Stimulated activated CD4-positive, alpha-beta T cell treated with anti-CD3 and anti-CD28 coated beads, Interleukin-1b, Interleukin-23, amount 100 ng/mL, for 1 hour (primary cell): ENCODE measurements at places on chromosomes 7 and 10.
A peak's percentile ranks its signal among the peaks of the same experiment; 100 is the strongest.

DNA sequence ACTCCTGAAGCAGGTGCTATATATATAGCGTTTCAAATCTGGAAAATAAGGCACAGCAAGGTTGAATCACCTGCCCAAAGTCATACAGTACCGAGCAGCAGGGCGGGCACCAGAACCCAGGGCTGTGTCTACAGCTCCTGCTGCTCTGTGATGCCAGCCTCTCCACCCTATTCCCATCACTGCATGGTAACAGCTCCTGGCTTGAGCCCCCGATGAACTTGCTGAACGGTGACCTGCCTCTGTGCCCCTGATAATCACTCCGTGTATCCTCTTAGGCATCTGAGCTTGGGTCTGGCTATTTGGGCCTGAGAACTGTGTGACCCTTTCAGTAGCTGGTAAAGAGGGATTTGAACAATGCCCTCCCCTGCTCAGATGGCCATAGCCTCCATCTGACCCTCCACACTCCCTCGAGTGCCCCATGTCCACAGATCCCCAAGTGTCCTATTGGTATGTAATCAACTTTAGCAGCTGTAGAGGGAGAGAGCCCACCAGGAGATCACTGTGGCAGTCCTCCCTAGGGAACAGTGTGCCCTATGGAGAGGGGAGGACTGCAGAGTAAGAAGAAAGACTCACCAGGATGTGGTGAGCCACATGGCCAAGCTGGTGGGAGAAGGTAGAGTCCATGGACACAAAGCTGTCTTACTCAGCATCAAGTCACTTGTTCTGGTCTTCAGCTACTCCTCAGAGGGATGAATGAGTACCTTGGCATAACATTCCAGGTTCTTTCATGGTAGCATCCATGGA lies 1.1 kb upstream of the ARHGAP22 start:
- DNase-seq, result no peak

DNA sequence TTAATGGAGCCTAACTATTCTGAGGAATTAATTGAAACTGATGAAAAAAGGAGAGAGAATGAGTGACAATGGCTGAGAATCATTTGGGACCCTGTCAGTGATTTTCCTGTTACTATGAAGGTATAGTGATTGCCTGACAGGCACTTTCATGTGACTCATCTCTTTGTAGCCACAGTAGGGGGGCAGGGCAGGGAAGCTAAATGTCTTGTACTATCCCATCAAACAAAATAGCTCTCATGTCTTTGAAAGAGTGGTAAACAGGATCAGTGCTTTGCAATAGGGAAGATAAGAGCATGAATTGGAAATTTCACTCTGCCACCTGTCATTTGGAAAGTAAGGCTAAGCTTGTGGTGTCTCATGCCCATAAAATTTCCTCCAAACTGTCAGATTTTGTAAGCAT lies 94.5 kb upstream of the GSDME start:
- DNase-seq, result no peak

DNA sequence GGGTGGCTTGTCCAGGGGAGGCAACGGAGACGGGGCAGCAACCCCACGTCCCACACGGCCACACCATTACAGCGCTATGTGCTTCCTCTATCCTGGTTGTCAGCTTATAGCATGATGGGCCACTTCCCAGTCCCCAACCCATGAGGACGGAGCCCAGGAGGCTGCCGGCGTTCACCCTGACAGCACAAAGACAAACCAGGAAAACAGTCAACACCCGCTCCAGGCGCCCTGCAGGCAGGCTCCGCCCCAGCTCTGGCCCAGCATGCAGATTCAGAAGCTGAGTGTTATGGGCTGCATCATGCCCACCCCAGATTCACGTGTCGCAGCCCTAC lies 14.8 kb downstream of the WDR86 start:
- no peak for DNase-seq

- no peak for DNase-seq
These were observed 168.3 kb upstream of the PPP1R3A start for GRCh38 chr7:114086914-114087652.

DNA sequence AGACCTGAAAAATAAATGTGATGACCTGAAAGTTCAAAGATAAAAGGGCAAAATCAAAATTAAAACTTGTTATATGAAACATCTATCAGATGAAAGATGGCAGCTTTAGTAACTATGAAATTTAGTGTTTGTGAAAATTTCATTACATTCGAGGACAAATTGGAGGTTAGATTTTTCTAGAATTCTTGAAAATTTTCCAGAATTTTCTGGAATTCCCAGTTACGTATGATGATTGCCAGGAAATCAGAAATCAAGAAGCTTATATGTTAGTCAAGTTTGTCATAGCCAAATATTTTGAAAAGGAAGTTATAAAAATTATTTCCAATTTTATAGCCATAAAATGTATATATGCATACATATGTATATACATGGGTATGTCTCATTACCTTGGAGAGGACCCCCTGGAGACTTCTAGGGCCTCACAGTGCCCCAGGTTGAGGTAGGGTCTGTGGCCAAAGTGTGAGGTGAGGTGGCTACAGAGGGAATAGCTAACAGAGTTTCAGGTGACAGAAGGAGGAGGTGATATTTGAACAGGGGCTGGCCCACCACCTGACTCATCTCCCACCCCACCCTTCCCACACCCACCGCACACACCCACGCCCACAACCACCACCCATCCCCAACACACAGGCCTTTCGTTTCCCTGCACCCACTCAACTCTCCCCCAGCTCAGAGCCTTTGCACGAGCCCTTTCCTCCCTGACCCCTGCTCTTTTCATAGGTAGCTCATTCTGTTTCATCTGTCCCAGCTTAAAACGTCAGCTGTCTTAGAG lies 21.5 kb downstream of the C10orf105 start:
- DNase-seq, result no peak

DNA sequence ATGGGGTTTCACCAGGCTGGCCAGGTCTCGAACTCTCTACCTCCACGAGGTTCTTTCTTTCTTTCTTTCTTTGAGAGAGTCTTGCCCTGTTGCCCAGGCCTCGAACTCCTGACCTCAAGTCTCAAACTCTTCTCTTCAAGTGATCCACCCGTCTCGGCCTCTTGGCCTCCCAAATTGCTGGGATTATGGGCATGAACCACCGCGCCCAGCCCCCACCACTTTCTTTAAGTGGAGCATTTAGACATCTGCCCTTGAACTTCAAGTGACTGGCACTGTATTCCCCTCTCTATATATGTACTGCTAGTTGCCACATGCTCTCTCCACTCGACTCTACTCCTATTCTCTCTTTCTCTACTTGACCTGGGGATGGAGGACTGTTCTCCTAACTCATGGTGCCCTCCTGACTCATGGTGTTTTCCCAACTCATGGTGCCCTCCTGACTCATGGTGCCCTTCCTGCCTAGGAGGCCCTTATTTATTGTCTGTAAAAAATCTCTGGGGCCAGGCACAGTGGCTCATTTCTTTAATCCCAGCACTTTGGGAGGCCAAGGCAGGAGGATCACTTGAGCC lies 19.3 kb upstream of the ACHE start:
- DNase-seq, result no peak

GRCh38 chr7:111115966-111116365 lies 25.0 kb downstream of the LRRN3 start:
- DNase-seq, result no peak

DNA sequence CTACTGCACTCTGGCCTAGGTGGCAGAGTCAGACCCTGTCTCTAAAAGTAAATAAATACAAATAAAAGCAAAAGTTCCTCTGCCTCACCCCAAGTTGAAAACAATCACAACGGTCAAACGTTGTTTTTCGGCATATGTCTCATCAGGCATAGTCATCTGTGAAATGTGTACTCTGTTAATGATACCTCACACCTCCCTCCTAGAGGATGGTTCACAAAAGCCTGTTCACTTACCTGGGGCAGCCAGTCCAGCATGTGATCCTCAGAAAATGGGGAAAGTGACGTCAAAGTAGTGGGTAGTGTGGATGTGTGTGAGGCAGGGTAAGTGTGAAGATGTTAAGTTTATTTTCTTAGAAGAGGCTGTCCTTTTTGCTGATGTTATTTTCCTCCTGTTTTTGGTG lies 254.0 kb upstream of the LRGUK start:
- DNase-seq, result no peak

- no peak for DNase-seq
These were observed 196.0 kb downstream of the ELAPOR2 start for GRCh38 chr7:86863452-86863851.

- DNase-seq, result no peak
These were observed 184.4 kb upstream of the KLF14 start for GRCh38 chr7:130918129-130919052.

GRCh38 chr7:47515305-47515834 lies 66.5 kb downstream of the TNS3 start:
- DNase-seq, result no peak

DNA sequence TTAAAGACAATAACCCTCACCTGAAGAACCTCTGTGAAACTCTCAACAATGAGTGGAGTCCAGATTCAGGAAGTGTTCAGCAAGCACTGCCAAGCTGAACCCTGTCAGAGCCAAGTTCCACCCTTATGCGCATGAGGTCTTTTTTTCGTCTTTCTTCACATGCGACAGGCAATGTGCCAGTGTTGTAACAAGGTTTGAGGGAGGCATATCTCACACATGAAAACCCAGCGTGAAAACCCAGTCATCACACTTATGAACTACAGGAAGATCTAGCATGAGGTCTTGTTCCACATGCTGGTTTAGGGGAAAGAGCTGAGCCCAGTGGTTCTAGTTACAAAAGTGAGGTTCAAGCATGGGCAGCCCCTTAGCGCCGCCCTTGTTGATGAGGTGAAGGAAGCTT lies 49.7 kb downstream of the RABGEF1 start:
- DNase-seq, result no peak

- no peak for DNase-seq
These were observed 2.7 kb downstream of the HOXA11 start for GRCh38 chr7:27182285-27182841.

GRCh38 chr7:110977127-110977737 lies 113.7 kb upstream of the LRRN3 start:
- DNase-seq, result no peak

- DNase-seq, result no peak
These were observed 40.0 kb downstream of the CUX1 start for GRCh38 chr7:101857358-101857811.

- no peak for DNase-seq
These were observed 58.1 kb downstream of the CTBP2 start for GRCh38 chr10:125102246-125102645.

DNA sequence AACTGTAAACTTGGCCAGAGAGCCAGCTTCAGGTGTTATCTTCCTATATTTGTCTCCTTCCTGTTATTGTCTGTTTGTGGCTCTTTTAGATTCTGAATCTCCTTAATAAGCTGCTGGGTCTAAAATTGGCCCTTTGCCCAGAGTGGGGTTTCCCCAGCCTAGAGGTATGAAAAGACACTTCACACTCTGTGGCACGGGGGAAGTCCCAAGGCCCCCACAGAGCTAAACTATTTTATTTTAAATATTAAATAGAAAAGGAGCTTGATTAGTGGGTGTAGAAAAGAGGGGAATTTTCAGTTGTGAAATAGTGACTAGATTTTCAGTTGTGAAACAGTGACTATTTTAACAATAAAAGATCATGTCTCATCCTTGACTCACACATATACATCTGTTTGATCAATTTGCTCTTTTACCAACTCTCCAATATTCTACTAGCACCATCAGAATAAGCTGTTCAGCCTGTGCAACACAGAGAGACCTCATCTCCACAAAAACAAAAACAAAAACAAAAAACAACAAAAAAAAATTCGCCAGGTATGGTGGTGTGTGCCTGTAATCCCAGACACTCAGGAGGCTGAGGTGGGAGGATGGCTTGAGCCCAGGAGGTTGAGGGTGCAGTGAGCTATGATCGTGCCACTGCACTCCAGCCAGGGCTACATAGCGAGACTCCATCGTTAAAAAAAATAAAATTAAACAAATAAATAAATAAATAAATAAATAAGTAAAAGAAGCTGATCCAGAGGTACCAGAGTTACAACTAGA lies 24.9 kb upstream of the ADO start:
- peak; percentile 65 for DNase-seq

GRCh38 chr10:80553436-80553835 lies 15.7 kb downstream of the SH2D4B start:
- no peak for DNase-seq

DNA sequence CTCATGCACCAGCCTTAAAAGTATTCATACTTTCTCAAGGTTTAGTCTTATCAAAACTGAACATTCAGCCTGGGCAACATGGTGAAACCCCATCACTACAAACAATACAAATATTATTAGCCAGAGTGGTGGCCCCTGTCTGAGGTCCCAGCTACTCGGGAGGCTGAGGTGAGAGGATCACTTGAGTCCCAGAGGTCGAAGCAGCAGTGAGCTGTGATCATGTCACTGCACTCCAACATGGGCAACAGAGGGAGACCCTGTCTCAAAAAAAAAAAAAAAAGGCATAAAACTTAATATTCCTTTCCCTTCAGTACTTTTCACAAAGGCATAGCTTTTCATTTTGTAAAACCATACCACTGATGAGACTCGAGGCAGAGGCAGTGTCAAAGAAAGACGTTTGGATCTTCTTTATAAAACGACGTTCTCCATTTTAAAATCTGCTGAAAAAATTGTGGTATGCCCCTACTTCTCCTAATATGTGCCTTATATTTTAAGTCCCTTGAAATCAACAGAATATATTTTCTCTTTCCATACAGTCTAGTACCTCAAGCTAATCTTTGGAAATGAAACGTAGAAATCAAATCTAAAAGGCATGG lies 1.9 kb downstream of the NSUN6 start:
- no peak for DNase-seq

GRCh38 chr7:74202841-74203556 lies 6.8 kb upstream of the LAT2 start:
- no peak for DNase-seq

GRCh38 chr7:75989500-75990388 lies 4.7 kb downstream of the TMEM120A start:
- no peak for DNase-seq

DNA sequence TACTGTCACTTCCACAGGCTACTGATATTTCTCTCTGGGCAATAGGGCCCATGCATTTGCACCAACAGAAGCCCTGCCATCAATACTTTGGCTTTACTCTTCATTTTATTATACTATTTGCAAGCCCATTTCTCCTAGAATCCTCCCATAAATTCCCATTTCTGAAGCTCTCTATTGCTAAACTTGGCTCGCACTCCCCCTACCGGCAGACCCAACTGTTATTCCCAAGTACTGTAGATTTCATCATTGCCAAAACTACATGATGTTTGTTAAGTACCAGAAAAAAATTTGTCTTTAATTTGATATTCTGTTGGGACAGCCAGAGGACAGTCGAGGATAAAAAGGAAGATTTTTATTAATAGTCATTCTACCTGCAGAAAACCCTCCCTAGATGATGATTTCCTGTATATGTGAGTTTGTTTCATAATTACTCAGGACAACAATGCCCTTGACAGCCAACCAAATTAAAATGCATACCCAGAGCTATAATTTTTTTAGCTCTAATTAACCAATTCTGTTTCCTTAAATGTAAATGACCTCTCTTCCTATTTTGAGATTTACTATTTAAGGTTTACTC lies 298.6 kb downstream of the REEP3 start:
- DNase-seq, result no peak

GRCh38 chr7:121271916-121272315 lies 56.9 kb upstream of the WNT16 start:
- no peak for DNase-seq

- DNase-seq, result no peak
These were observed 839.2 kb upstream of the CELF2 start for GRCh38 chr10:10178476-10178875.

GRCh38 chr10:36236341-36236740 lies 594.2 kb upstream of the FZD8 start:
- DNase-seq, result no peak
